Ureter (tissue), 1 donor: ENCODE measurements at places on chromosomes 1 and 21. TPM values are rescaled to one million over a fixed set of nuclear protein-coding genes. Genes with fewer than 3 reads are reported as not detected.

DNA sequence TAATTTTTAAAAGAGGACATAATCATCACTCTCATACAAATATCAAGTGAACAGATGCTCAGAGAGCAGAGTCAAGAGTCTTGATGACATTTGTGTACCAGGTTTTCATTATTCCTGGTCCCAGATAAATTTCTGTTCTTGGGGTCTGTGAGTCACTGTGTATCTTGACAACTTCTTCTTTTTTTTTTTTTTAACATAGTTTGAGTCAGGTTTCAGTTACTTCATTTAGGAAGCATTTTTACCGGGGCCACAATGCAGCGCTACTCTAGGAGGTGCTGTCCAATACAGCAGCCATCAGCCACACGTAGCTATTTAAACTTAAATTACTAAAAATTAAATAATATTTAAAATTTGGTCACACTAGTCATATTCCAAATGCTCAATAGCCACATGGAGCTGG lies 188.1 kb upstream of the SAMSN1 start:
- DNase-seq, result no peak

GRCh38 chr1:205536759-205537361 lies 32.4 kb downstream of the CDK18 start:
- peak; percentile 48 for DNase-seq

- DNase-seq, result no peak
These were observed 5.4 kb upstream of the TNFRSF4 start for GRCh38 chr1:1219341-1219740.

DNA sequence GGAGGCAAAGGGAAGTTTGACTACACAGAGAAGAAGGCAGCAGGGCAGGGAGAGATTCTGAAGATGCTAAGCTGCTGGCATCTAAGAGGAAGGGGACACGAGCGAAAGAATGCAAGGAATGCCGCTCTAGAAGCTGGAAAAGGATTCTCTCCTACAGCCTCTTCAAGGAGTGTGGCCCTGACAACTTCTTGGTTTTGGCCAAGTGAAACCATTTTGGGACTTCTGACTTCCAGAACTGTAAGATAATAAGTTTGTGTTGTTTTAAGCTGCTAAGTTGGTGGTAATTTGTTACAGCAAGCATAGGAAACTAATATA lies 28.5 kb downstream of the MGST3 start:
- no peak for DNase-seq

DNA sequence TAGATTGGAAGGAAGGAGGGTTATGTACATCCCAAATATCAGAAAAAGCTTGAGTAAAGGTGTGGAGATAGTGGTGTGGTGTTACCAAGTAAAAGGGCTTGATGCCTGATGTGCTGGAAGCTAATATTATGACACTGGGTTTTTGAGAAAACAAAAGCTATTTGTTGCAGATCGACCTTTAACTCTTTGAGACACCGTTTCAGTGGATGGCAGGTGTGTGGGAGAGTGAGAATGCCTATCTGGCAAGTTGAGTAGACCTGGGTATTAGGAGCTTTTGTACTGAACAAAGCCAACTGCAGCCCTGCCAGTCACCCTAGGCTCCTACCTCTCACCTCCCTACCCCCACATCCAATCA lies 1.4 kb downstream of the MMACHC start:
- DNase-seq, result no peak

- no peak for DNase-seq
These were observed 4.0 kb upstream of the FOXD3 start for GRCh38 chr1:63318201-63318979.

DNA sequence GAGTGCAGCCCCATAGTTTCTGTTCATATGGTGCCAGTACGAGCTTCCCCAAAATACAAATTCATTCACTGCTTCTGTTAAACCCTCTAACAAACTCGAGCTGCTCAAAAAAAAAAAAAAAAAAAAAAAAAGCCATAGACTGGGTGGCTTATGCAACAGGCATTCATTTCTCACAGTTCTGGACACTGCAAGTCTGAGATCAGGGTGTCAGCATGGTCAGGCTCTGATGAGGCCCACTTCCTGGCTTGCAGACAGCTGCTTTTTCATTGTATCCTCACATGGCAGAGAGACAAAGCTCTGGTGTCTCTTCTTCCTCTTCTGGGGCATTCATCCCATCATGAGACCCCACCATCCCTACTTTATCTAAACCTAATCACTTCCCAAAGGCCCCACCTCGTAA lies 121.6 kb downstream of the PTBP2 start:
- no peak for DNase-seq

The CFHR5 gene
- total RNA-seq, result not detected

The ADAMTS5 gene
- 10.3 TPM for total RNA-seq

The DHRS3 gene
- total RNA-seq, result 237 TPM

The HAX1 gene
- 110 TPM for total RNA-seq

The OR2T11 gene
- not detected for total RNA-seq

The LRRC52 gene
- total RNA-seq, result not detected
